Adrenal gland (tissue), 19 donors: ENCODE measurements at places on chromosomes 13 and 19. TPM values are rescaled to one million over a fixed set of nuclear protein-coding genes. Genes with fewer than 3 reads are reported as not detected.

Gene PTPRS
- total RNA-seq, result 237 TPM

Gene ZNF439
- 5.7 TPM for total RNA-seq

Gene SHISA7
- total RNA-seq, result 0.49 TPM

Gene C13orf46
- total RNA-seq, result 0.19 TPM

- peak; percentile 53 for DNase-seq
- H3K36me3 ChIP-seq, result peaks cover 14% of the 10 kb centered on the region
- H3K4me3 ChIP-seq, result no peak overlapping the region
- no peak overlapping the region for H3K27ac ChIP-seq
Measured at GRCh38 chr19:5068233-5069072, 99.5 kb downstream of the KDM4B start.

- no peaks in the 10 kb centered on the region for H3K36me3 ChIP-seq
- no peak overlapping the region for H3K4me3 ChIP-seq
- no peak overlapping the region for H3K27ac ChIP-seq
- no peak for DNase-seq
- peaks cover 53% of the 10 kb centered on the region for H3K27me3 ChIP-seq
- no peaks in the 10 kb centered on the region for H3K4me1 ChIP-seq
Measured at GRCh38 chr19:8148410-8149260, 757 bp downstream of the FBN3 start.

DNA sequence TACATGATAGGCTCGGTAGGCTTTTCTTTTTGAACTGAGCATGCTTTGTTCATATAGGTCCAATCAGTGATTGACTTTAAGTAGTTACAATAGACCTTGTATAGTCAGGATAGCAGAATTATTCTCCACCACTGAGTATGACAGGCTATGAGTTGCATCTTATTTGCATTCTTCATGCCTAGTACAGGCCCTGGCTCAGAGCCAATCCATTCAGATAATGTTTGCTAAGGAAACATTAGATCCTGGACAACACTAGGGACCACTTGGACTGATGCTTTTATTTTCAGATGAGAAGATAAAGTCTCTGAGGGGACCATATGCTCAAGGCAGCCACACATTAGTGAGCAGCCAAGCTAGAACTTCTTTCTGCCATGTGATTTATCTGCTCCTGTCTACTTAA lies 133.9 kb downstream of the KL start:
- H3K4me1 ChIP-seq, result no peaks in the 10 kb centered on the region
- DNase-seq, result no peak
- no peaks in the 10 kb centered on the region for H3K36me3 ChIP-seq
- H3K27ac ChIP-seq, result no peak overlapping the region
- H3K27me3 ChIP-seq, result no peaks in the 10 kb centered on the region

DNA sequence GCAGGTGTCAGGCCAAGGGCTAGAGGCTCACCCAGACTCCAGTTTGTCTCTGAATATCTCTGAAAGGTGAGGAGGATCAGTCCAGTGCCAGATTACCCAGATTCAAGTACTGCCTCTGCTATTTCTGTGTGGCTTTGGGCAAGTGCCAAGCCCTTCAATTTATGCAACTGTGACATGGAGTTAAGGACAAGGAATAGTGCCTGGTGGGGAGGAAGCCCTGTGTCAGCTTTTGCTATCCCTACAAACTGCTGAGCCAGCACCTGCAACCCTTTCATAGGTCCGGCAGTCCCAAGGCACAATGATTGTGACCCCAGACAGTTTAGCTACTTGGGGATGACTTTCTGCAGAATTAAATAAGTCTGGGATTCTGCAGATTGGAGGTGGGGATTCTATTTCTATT lies 123.0 kb downstream of the KL start:
- peak; percentile 82 for DNase-seq
- no peaks in the 10 kb centered on the region for H3K4me1 ChIP-seq
- no peaks in the 10 kb centered on the region for H3K27me3 ChIP-seq
- H3K36me3 ChIP-seq, result peaks cover 5% of the 10 kb centered on the region

- H3K4me3 ChIP-seq, result no peak overlapping the region
- H3K4me1 ChIP-seq, result peaks cover 18% of the 10 kb centered on the region
- no peaks in the 10 kb centered on the region for H3K36me3 ChIP-seq
Measured at GRCh38 chr13:43030548-43030947, 7.2 kb downstream of the DNAJC15 start.

GRCh38 chr13:80840316-80840976 lies 499.5 kb upstream of the SPRY2 start:
- no peaks in the 10 kb centered on the region for H3K4me1 ChIP-seq
- no peak overlapping the region for H3K4me3 ChIP-seq
- DNase-seq, result no peak
- no peaks in the 10 kb centered on the region for H3K27me3 ChIP-seq
- H3K36me3 ChIP-seq, result no peaks in the 10 kb centered on the region
- H3K27ac ChIP-seq, result no peak overlapping the region

DNA sequence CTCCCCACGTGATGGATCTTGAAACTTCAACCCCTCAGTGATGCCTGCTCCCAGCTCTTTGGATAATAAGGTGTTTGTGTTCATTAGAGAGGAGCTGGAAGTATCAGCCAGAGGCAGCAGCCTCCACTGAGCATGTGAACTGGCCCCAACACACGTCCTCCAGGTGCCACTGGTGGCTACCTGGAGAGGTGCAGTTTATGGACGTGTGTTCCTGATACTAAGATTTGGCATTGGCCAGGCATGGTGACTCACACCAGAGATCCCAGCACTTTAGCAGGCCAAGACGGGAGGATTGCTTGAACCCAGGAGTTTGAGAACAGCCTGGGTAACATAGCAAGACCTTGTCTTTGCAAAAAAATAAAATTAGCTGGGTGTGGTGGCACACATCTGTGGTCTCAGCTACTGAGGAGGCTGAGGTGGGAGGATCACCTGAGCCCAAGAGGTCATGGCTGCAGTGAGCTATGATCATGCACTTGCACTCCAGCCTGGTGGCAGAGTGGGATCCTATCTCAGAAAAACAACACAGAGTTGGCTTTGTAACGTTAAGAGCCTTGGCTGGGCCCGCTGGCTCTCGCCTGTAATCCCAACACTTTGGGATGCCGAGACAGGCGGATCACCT lies 34.4 kb downstream of the SLC25A42 start:
- DNase-seq, result no peak
- no peak overlapping the region for H3K4me3 ChIP-seq
- H3K27me3 ChIP-seq, result no peaks in the 10 kb centered on the region
- H3K27ac ChIP-seq, result no peak overlapping the region
- no peaks in the 10 kb centered on the region for H3K36me3 ChIP-seq

DNA sequence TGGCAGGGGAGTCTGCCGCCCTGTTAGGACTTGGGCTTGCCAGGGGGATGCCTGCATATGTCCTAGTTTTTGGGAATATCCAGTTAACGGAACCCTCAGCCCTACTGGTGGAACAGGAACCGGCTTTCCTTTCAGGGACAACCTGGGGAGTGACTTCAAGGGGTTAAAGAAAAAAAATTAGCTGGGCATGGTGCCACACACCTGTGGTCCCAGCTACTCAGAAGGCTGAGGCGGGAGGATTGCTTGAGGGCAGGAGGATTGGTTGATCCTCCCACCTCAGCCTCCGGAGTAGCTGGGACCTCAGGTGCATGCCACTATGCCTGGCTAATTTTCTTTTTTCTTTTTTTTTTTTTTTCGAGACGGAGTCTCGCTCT lies 22.5 kb downstream of the LDLR start:
- no peak overlapping the region for H3K27ac ChIP-seq
- DNase-seq, result no peak
- H3K4me3 ChIP-seq, result no peak overlapping the region
- no peaks in the 10 kb centered on the region for H3K27me3 ChIP-seq

DNA sequence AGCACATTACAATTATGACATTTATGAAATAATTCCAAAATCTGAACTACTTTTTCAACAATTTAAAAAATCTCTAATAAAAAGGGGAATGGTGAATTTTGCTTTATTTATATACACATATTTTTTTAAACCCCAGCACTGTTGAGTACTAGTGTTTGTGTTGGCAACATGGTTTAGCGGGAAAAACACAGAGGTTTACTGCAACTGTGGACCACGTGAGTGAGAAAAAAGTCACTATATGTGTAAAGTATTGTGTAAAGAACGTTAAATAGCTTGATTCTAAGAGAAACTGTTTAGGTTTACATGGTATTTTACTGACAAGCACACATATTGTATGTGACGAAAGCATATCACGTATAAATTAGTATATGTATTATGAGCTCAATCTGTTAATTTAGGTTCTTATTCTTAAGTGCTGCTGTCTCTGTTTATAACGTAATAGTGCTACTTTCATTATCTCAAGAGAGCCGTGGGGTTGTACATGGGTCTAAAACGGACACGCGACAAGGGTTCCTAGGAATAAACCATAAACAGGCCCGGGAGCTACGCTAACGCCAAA lies 617 bp downstream of the SKA3 start:
- peak overlapping the region; percentile 94 for H3K27ac ChIP-seq
- H3K4me1 ChIP-seq, result peaks cover 17% of the 10 kb centered on the region
- peak overlapping the region; percentile 79 for H3K4me3 ChIP-seq
- no peaks in the 10 kb centered on the region for H3K27me3 ChIP-seq
- DNase-seq, result no peak
- H3K36me3 ChIP-seq, result no peaks in the 10 kb centered on the region

DNA sequence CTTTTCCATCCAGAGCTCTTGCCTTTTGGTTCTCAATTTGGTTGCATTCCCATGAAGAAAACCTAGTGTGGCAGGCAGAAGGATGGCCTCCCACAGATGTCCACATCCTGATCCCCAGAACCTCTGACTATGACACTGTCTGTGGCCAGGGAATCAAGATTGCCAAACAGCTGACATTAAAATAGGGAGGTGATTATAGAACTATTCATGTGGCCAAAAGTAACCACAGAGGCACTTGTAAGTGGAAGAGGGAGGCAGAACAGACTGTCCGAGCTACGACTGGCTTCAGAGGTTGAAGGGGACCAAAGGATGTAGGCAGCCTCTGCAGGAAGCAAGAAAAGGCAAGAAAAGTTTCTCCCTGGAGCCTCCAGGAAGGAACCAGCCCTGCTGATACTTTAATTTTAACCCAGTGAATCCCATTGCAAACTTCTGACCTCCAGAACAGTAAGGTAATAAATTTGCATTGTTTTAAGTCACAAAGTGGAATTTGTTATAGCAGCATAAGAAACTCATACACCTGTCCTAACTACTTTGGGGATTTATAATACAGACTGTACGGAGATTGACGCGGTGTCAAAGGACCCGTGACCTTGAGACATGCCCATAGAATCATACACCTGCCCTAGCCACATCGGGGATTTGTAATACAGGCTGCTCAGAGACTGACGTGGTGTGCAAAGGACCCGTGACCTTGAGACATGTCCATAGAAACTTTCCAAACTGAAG lies 106.5 kb downstream of the ATP11A start:
- peak; percentile 42 for DNase-seq
- no peaks in the 10 kb centered on the region for H3K36me3 ChIP-seq
- no peaks in the 10 kb centered on the region for H3K27me3 ChIP-seq
- H3K27ac ChIP-seq, result no peak overlapping the region
- H3K4me1 ChIP-seq, result no peaks in the 10 kb centered on the region
- no peak overlapping the region for H3K4me3 ChIP-seq

GRCh38 chr13:92668157-92668556 lies 558.5 kb upstream of the GPC6 start:
- H3K4me1 ChIP-seq, result no peaks in the 10 kb centered on the region
- no peak overlapping the region for H3K4me3 ChIP-seq
- no peaks in the 10 kb centered on the region for H3K27me3 ChIP-seq
- H3K27ac ChIP-seq, result no peak overlapping the region

- DNase-seq, result no peak
- no peak overlapping the region for H3K4me3 ChIP-seq
- H3K27ac ChIP-seq, result no peak overlapping the region
- no peaks in the 10 kb centered on the region for H3K36me3 ChIP-seq
- H3K4me1 ChIP-seq, result no peaks in the 10 kb centered on the region
- no peaks in the 10 kb centered on the region for H3K27me3 ChIP-seq
Measured at GRCh38 chr13:51043310-51043709, 67.8 kb downstream of the C13orf42 start.

DNA sequence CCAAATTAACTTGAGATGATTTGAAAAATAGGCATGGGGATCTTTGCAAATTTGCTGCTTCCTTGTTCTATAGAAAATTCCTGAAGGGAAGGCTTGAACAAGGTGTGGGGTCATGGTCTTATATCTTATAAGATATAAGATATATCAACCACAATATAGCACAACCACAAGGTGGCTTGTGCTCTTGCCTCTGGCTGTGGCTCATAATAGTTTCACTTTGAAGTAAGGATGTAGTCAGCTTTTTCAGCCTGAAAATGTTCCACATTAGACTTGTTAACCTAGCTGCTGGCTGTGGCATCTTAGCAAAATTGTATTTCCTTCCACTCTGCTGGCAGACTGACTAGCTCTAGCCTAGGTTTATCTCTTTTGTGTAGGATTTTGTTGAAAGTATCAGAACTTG lies 169.7 kb downstream of the KLF5 start:
- DNase-seq, result no peak
- no peaks in the 10 kb centered on the region for H3K27me3 ChIP-seq
- no peaks in the 10 kb centered on the region for H3K36me3 ChIP-seq
- no peak overlapping the region for H3K27ac ChIP-seq
- H3K4me1 ChIP-seq, result no peaks in the 10 kb centered on the region

DNA sequence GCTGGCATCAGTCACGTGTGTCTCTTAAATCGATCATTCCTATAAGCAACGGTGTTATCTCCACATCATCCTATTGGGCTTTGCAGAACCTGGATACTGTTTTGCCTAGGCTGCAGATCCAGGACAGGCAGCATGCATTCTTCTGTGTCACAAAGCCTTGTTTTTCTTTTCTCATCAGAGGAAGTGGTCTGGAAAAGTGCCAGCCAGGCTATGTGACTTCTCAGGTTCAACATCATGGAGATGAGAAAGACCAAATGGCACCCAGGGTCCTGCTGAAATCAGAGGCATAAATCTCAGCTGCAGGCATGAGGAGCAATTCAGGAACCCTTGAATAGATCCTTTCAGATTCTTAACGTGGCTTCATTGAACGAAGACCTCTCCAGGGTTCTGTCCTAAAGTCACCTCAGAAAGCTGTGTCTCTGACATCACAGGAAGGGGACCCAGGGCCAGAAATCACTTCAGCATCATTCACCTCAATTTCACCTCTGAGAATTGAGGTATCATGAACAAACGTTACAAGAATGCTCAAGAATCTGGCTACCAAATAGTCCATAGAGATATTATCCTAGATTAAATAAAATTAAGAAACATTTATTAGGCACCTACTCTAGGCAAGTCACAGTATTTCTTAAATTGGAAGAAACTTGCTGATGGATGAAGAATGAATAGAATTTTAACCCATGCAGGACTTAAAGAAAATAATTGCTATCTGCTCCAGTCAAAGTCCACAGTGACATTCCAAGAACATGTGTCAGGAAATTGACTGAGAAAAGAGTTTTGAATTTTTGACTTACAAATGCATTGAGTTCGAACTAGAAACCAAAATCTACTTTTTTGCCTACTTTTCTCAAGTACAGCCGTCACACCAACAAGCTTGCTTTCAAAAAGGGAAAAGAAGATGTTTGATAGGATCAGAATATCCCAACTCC lies 124.1 kb downstream of the COG6 start:
- H3K27me3 ChIP-seq, result no peaks in the 10 kb centered on the region
- no peaks in the 10 kb centered on the region for H3K36me3 ChIP-seq
- no peak overlapping the region for H3K4me3 ChIP-seq
- no peak overlapping the region for H3K27ac ChIP-seq

GRCh38 chr13:114275304-114275703 lies 6.1 kb upstream of the UPF3A start:
- no peaks in the 10 kb centered on the region for H3K27me3 ChIP-seq
- H3K4me3 ChIP-seq, result no peak overlapping the region
- peaks cover 8% of the 10 kb centered on the region for H3K4me1 ChIP-seq
- no peak for DNase-seq
- no peak overlapping the region for H3K27ac ChIP-seq

- DNase-seq, result no peak
- no peaks in the 10 kb centered on the region for H3K4me1 ChIP-seq
Measured at GRCh38 chr13:94656176-94656575, 54.5 kb downstream of the GPR180 start.
